Forelimb muscle (tissue), 1 donor: ENCODE measurements at places on chromosomes 2 and 18. TPM values are rescaled to one million over a fixed set of nuclear protein-coding genes. Genes with fewer than 3 reads are reported as not detected.

DNA sequence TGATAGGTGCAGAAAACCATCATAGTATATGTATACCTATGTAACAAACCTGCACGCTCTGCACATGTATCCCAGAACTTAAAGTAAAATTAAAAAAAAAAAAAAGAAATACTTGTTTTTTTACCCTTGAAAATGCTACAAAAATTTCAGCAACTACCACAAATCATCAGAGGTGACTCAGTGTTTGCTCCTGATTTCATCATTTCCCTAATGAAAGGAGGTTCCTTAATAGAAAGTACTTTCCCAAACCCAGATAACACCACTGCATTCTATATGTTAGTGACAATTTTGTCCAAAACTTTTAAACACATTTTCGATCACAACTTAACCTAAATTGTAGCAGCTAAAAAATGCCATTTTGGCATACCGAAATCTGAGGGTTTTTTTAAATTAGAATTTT, 163.3 kb downstream of the SLC39A10 start:
- no peak for DNase-seq

MRO gene
- 0.33 TPM for polyA plus RNA-seq

GRCh38 chr2:229265727-229266126, 5.4 kb downstream of the PID1 start:
- DNase-seq = no peak

- no peak for DNase-seq
These were observed at the start of gene IMPA2 for GRCh38 chr18:11981192-11981542. TSS of gene IMPA2 (plus strand) at chr18:11981507. CDS start at chr18:11981670, 163 bp downstream.

- no peak for DNase-seq
These were observed 15.1 kb downstream of the SPTBN1 start for GRCh38 chr2:54471221-54471711.

- no peak for DNase-seq
These were observed 27.0 kb downstream of the DNMT3A start for GRCh38 chr2:25314514-25315315.

SEMA4C gene
- 30.4 TPM for polyA plus RNA-seq

DNA sequence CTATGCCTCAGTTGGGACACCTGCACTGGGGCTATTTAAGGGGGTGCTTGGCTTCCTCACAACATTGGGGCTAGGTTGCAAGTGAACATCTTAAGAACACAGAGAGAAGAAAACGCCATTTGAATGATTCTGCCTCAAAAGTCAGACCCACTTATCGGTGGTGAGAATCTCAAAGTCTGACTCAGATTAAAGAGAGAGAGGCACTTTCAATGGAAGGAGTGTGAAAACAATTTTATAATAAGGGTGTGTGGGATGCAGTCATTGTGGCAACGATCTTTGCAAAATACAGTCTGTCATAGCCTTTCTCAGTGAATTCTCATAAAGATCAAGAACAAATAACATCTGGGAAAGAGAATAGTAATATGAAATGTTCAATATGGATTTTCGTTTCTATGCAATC, 41.8 kb downstream of the CCDC102B start:
- no peak for DNase-seq

DNA sequence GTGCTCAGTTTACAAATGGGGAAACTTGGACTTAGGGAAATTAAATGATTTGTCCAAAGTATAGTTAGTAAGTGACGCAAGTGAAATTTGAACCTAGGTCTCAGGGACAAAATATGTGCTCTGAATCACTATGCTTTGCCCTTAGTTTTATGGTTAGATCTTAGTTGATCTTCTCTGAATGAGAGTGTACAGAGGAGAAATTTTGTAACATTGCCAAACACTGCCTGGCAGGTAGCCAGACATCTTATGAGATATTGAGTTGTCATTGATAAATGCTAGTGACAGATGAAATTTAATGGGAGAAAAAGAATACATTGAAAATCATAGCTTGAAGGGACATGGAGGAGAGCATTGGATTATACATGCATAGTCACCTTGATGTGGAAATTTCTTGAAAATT, 91.4 kb downstream of the GALNT1 start:
- DNase-seq = no peak

GRCh38 chr2:161170958-161171932, 11.0 kb downstream of the TANK start:
- DNase-seq = no peak

DNA sequence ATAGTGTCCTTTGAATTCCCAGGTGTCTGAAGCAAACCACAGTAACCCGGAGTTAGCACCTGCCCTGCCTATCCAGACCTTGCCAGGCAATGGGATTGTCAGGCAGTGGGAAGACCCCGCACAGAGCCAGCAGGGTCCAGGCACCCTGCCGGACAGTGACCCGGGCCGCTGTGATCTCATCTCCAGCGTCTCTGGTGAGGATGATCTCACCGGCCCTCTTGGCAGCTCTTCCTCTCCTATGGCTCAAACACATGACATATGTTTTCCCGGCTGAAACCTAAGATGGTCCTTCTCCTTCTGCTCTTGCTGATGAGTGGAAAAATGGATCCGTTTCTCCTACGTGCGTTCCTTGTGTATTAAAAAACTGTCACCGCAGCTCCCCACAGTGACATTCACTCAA, 75.1 kb downstream of the ACOXL start:
- peak; percentile 89 for DNase-seq

DNA sequence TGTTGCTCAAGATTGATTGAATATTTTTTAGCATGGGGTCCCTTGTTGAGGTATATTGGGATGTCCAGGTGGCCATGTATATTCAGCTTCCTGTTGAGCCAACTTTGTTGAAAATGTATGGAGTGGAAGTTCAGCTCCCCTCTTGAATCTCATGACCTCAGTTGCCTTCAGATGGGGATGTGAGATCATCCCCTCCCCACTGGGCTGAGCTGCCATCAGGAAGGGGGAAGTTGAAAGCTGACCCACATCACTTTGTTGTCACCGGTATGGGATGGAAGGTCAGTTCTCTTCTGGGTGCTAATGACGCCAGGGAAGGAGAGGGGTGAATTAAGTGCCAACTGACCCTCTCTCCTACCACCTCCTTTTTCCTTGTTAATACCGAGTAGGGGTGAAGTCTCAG, 33.9 kb downstream of the ACOXL start:
- no peak for DNase-seq

DNA sequence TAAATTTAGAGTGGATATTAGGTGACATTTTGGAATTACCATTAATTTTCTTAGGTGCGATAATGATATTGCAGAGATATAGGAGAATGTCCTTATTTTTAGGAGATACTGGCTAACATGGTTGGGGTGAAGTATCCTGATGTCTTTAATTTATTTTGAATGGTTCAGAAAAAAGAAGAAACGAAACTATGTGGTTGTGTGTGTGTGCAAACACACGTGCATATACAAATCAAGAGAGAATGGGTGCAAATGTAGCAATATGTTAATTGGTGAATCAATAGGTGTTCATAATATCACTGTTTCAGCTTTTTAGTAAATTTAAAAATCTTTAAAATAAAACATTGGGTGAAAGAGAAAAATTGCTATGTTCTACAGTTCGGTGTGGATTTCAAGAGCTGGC, 140.9 kb downstream of the DIS3L2 start:
- no peak for DNase-seq

GRCh38 chr2:205800224-205800623, 117.9 kb downstream of the NRP2 start:
- DNase-seq = no peak

LBH gene
- polyA plus RNA-seq = 17.4 TPM

GRCh38 chr2:232190796-232191195, 187.8 kb upstream of the ALPP start:
- DNase-seq = no peak

RUFY4 gene
- 0.16 TPM for polyA plus RNA-seq

DNA sequence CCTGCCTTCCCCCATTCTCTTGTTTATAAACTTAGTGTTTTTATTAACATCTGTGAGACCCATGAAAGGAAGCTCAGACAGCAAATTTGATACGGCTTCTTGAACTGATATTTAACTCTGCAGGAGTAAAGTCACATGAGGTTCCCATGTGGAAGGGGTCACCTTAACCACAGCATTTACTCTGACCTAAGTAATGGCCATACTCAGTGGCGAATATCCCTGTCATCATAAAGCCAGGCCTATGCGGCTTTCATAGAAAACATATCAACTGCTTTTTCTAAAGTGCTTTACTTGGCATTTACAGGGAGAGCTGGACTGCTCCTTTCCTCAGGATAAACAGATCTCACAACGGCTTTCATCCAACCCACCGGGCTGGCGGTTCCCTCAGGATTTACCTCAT, 9.0 kb downstream of the REG1A start:
- no peak for DNase-seq

RAX gene
- not detected for polyA plus RNA-seq

ZNF396 gene
- 0.96 TPM for polyA plus RNA-seq

DNA sequence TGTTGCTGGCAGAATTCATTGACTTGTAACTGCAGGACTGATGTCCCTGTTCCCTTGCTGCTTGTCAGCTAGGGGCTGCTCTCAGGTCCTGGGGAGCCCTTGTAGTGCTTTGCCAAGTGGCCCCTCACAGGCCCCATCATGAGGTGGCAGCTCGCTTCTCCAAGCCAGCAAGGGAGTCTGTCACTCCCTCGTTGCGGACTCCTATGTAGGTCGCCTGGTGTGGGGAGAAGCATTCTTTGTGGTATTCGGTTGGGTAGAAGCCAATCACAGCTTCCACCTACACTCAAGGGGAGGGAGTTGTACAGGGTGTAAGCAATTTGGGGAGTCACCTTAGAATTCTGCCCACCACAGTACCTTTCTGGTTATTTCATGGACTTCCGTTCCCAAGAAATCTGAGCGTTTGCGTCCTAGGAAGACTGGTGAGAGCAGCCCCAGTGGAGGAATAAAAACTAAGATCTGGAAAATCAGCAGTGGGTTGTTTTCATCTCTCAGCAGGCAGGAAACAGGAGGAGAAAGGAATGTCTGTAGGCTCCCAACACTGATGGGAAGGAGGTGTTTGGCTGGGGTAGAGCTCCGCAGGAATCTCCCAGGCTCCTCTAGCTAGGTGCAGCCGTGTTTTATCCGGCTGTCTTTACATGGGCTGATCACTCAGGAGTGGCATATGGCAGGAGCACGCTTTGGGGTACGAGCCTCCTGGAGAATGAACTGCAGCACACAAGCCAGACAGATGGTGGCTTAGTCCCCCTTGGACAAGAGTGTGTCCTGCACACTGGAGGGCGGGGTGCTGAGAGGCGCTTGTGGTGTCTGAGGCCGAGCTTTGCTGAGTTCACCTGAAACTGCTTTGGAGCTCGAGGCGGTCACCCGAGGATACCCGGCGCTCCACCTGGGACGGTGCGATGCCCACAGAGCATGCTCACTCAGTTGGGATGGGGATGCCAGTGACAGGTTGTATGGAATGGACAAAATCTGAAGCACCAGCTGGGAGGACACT, 58.3 kb downstream of the LDLRAD4 start:
- DNase-seq = no peak

DLX1 gene
- polyA plus RNA-seq = 0.35 TPM

DNA sequence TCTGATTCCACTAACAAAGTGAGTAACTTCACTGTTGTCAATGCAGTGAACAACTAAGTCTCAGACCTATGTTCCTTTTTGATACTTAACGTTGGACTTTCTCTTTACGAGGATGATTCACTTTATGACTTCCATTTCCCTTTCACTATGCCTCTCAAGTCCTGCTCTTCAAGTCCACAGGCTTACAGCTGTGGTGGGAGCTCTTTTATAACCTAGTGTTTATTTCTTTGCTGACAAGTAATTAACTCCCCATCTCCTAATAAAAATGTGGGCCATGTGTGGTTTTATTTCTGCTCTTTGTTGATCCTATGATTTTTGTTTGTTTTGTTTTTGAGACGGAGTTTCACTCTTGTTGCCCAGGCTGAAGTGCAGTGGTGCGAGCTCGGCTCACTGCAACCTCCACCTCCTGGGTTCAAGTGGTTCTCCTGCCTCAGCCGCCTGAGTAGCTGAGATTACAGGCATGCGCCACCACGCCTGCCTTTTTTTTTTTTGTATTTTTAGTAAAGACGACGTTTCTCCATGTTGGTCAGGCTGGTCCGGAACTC, 142.1 kb downstream of the USP34 start:
- DNase-seq = no peak

VWC2L gene
- not detected for polyA plus RNA-seq

- DNase-seq = no peak
These were observed 83.0 kb downstream of the NEB start for GRCh38 chr2:151651274-151651673.

- DNase-seq = no peak
These were observed 4.0 kb downstream of the KIF1A start for GRCh38 chr2:240815761-240816583.

GRCh38 chr18:59923539-59924196, 23.9 kb downstream of the PMAIP1 start:
- DNase-seq = no peak

EMILIN1 gene
- 61.4 TPM for polyA plus RNA-seq

- DNase-seq = no peak
These were observed 34.6 kb downstream of the ODC1 start for GRCh38 chr2:10413503-10413902.

GRCh38 chr2:238978497-238978896, 130.6 kb downstream of the TWIST2 start:
- DNase-seq = no peak

DNA sequence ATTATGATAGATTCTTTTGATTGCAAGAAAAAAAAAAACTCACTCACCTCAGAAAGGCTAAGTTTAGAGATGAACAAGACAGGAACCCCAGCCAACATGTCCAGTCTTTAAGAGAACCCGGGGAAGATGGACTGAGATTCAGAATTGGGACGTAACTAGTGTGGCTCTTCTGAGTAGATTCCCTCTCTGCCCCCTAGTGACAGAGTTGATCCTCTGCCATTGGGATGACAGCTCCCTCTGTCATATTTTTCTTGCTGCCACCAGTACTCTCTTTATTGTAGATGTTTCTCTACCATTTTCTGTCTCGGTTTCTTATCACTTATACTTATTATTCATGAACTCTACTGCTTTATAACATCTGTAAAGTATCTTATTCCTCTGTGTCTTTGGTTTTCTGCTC, 77.7 kb downstream of the GULP1 start:
- no peak for DNase-seq

GRCh38 chr2:237915576-237915975, 51.2 kb upstream of the UBE2F start:
- DNase-seq = no peak

DNA sequence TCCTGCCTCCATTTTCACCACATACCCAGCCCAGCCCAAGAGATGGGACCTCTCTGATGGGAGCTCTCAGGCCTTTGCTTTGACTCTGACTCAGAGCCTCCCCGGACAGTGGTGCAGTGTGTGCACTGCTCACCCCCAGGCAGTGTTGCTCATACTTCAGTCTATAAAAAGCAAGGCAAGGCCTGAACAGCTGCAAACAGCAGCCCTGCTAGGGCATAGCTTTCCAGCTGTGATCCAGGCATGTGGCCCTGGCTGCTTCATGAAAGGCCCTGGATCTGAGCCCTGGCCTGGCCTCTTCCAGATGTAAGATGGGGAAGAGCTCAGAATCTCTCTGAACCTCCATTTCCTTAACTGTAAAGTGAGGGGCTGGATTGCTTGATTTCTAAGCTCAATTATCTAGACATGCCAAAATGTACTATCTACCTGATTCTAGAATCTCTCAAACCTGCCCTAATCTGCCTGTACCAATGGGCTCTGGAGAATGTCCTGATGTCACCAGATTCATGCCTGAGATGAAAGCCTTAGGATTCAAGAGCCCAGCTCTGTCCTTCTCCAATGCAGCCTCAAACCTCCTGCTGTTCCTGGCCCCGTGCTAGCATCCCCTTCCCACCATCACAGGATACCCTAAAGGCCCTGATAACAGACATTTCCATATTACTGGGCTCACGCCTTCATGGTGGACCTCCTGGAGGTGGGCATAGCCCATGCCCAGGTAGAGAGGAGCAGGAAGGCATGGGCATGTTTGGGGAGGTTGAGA, 206.9 kb downstream of the ARL4C start:
- DNase-seq = no peak

DCDC2C gene
- 0.46 TPM for polyA plus RNA-seq
